ENCODE measurements at places on chromosomes 13 and 19.

GRCh38 chr19:4811328-4812131 is 20.0 kb downstream of the TICAM1 start:
- DNase-seq: peak; percentile 83
- no peak overlapping the region for H3K27ac ChIP-seq
- no peaks in the 10 kb centered on the region for H3K36me3 ChIP-seq
- H3K27me3 ChIP-seq: no peaks in the 10 kb centered on the region

- no peak overlapping the region for H3K4me3 ChIP-seq
- no peak for DNase-seq
- H3K27ac ChIP-seq: no peak overlapping the region
- no peaks in the 10 kb centered on the region for H3K27me3 ChIP-seq
Measured at GRCh38 chr13:22765547-22765946, 415.2 kb upstream of the SGCG start.

GRCh38 chr19:47197141-47197540 is 33.9 kb downstream of the BBC3 start:
- no peak overlapping the region for H3K4me3 ChIP-seq
- H3K4me1 ChIP-seq: no peaks in the 10 kb centered on the region
- H3K36me3 ChIP-seq: peaks cover 3% of the 10 kb centered on the region
- H3K27ac ChIP-seq: no peak overlapping the region

DNA sequence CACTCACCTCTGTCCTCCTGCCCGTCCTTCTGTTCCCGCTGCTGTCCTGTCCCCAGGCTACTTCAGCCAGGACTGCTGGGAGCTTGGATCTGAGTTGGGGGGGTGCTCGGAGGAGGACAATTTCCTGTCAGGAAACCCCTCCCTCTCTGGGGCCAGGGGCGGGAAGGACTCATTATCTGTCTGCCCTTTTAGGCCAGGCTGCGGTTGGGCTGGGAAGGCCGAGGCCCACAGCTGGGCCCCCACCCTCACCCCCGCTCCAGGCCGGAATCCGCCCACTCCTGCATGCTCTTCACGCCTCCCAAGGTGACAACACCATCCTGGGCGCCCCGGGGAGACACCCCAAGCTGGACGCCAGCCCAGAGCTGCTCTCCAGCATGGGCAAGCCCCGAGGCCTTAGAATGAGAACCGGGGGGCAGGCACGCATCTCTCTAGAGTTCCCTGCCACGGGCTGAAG is at the start of gene EXOC3L2:
TSS of gene EXOC3L2 (minus strand) at position 74 of the 454 bp plus-strand sequence. CDS start 6,362 bp downstream, outside the sequence.
- peak within 1 kb of the TSS; percentile 23 for H3K27ac ChIP-seq
- H3K4me3 ChIP-seq: no peak within 1 kb of the TSS
- DNase-seq: no peak
- H3K36me3 ChIP-seq: no peaks in the 10 kb centered on the region
- H3K27me3 ChIP-seq: no peaks in the 10 kb centered on the region

- H3K36me3 ChIP-seq: no peaks in the 10 kb centered on the region
- no peaks in the 10 kb centered on the region for H3K4me1 ChIP-seq
- H3K27me3 ChIP-seq: no peaks in the 10 kb centered on the region
- DNase-seq: no peak
- H3K4me3 ChIP-seq: no peak within 1 kb of the TSS
Measured at GRCh38 chr13:70107498-70108281, at the start of gene ATXN8OS. ATXN8OS (plus strand) TSS chr13:70107826.

- no peak for DNase-seq
- H3K36me3 ChIP-seq: no peaks in the 10 kb centered on the region
- H3K4me1 ChIP-seq: no peaks in the 10 kb centered on the region
- no peak overlapping the region for H3K27ac ChIP-seq
- no peaks in the 10 kb centered on the region for H3K27me3 ChIP-seq
Measured at GRCh38 chr13:102721800-102722231, 27.0 kb upstream of the METTL21C start.

DNA sequence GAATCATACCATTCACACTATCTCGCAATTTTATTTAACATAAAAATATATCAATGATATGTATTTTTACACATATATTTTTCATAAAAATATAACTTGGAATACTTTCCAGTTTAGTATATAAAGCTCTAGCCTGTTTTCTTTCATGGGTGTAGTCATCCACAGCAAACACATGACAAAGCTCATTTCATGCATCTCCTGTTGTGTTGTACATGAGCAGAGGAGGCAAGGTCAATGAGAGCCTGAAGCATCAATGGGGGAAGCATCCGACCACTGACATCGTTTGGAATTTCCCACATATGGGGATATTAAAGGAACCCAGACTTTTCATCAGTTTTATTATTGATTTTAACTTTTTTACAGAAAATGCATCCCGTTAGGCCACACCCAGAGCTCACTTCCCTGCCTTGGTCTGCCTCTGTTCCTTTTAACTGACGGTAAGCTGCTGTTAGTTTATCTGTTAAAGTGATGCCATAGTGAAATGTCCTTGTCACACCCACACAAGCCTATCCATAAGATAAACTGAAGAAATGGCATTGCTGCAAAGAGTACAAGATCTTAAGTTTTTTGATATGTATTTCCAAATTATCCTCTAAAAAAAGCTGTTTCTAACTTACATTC is 44.0 kb downstream of the MIPEP start:
- no peak for DNase-seq
- no peaks in the 10 kb centered on the region for H3K27me3 ChIP-seq
- H3K4me1 ChIP-seq: peaks cover 15% of the 10 kb centered on the region
- H3K4me3 ChIP-seq: no peak overlapping the region
- no peak overlapping the region for H3K27ac ChIP-seq

DNA sequence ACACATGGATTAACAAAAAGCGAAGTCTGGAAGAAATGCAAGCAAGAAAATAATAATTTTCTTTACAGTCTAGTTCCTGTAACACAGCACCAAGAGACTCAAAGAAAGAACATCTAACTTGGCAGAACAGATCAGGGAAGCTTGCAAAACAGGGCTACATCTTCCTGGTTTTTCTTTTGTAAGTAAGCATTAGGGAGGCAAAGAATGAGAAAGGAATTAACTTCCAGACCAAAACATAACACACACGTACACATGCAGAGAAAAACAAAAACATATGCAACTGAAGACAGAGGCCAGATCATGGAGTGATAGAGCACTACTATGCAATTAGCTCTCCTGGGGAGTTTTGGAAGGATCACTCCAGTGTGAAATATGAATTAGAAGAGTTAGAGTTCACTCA is 120.5 kb downstream of the DIAPH3 start:
- H3K27me3 ChIP-seq: no peaks in the 10 kb centered on the region
- H3K4me3 ChIP-seq: no peak overlapping the region
- DNase-seq: no peak
- no peaks in the 10 kb centered on the region for H3K4me1 ChIP-seq

GRCh38 chr19:35905178-35905727 is 2.8 kb downstream of the TYROBP start:
- H3K4me3 ChIP-seq: no peak overlapping the region
- no peak overlapping the region for H3K27ac ChIP-seq
- no peaks in the 10 kb centered on the region for H3K27me3 ChIP-seq
- no peak for DNase-seq
- H3K36me3 ChIP-seq: no peaks in the 10 kb centered on the region
- H3K4me1 ChIP-seq: 0 out of 2 replicates have a peak, but pooled peaks cover 7% of the 10 kb centered on the region

GRCh38 chr19:12994701-12995595 is at the start of gene NFIX:
NFIX (plus strand) TSS chr19:12995475; CDS start chr19:12995838, 363 bp downstream.
- peak within 1 kb of the TSS; percentile 48 for H3K27ac ChIP-seq
- no peaks in the 10 kb centered on the region for H3K36me3 ChIP-seq
- no peaks in the 10 kb centered on the region for H3K4me1 ChIP-seq
- DNase-seq: peak; percentile 65
- H3K4me3 ChIP-seq: peak within 1 kb of the TSS; percentile 46

DNA sequence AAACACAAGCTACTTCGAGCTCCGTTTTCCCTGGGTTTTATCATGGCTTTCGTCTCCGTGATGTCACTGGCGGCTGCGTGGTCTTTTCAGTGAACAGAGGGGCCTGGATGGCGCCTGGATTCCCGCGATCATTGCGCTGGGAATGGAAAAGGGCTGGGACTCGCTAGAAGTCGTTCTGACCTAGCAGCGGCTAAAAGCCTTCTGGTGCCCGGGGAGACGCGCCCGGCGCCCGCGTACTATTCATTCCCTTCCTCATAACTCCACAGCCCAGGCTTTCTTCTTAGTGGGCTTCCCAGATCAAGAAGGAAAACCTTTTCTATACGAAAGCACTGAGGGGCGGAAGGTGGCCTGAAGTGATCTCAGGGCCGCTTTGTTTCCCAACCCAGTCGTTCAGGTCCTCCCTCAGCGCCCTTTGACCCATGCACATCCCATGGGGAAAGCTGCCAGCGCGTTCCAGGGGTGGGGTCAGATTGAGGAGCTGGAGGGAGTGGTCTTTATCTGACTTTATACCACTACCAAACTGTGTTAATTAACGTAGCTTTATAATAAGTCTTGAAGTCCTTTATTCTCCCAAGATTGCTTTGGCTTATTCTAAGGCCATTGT is 96.6 kb downstream of the ELF1 start:
- H3K4me1 ChIP-seq: peaks cover 9% of the 10 kb centered on the region
- H3K4me3 ChIP-seq: peak overlapping the region; percentile 76
- no peaks in the 10 kb centered on the region for H3K36me3 ChIP-seq
- DNase-seq: peak; percentile 80
- peak overlapping the region; percentile 95 for H3K27ac ChIP-seq

DNA sequence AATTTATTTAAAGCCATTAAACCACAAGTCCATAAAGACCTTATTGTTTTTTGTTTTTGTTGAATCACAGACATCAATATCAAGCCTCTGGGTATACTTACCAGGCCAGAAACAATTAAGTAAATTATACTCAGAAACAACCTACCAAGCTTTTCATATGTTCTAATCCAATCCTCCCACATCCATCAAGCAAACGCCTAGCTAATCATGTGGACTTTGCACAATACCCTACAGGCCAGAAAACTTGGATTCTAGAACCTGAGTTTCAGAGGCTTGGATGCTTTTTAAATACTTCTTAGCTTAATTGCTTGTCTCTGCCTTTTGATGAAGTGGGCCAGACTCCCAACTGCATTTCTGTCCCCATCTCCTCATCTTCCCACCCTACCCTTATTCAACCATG is 39.9 kb downstream of the TGDS start:
- no peaks in the 10 kb centered on the region for H3K36me3 ChIP-seq
- H3K27me3 ChIP-seq: no peaks in the 10 kb centered on the region
- H3K27ac ChIP-seq: no peak overlapping the region
- no peak overlapping the region for H3K4me3 ChIP-seq

- no peak for DNase-seq
- no peaks in the 10 kb centered on the region for H3K27me3 ChIP-seq
- H3K27ac ChIP-seq: peak overlapping the region; percentile 42
Measured at GRCh38 chr19:11096210-11096841, 7.1 kb downstream of the LDLR start.

- no peaks in the 10 kb centered on the region for H3K27me3 ChIP-seq
- H3K4me3 ChIP-seq: no peak overlapping the region
- H3K27ac ChIP-seq: no peak overlapping the region
- H3K4me1 ChIP-seq: no peaks in the 10 kb centered on the region
- no peaks in the 10 kb centered on the region for H3K36me3 ChIP-seq
- peak; percentile 33 for DNase-seq
Measured at GRCh38 chr19:7622933-7623685, 6.2 kb downstream of the XAB2 start.

GRCh38 chr19:38417544-38418506 is 8.2 kb downstream of the RASGRP4 start:
- peak overlapping the region; percentile 37 for H3K4me3 ChIP-seq
- peak; percentile 88 for DNase-seq
- H3K27ac ChIP-seq: peak overlapping the region; percentile 74
- peaks cover 11% of the 10 kb centered on the region for H3K4me1 ChIP-seq

GRCh38 chr13:48108106-48108505 is 13.2 kb upstream of the MED4 start:
- no peaks in the 10 kb centered on the region for H3K4me1 ChIP-seq
- no peak overlapping the region for H3K27ac ChIP-seq
- DNase-seq: no peak
- H3K4me3 ChIP-seq: no peak overlapping the region
- no peaks in the 10 kb centered on the region for H3K27me3 ChIP-seq

- DNase-seq: no peak
- no peaks in the 10 kb centered on the region for H3K27me3 ChIP-seq
- H3K4me1 ChIP-seq: no peaks in the 10 kb centered on the region
Measured at GRCh38 chr19:56477429-56478338, 539 bp upstream of the ZNF667 start.

GRCh38 chr13:54573186-54573585 is 1544.6 kb downstream of the OLFM4 start:
- H3K27me3 ChIP-seq: no peaks in the 10 kb centered on the region
- no peak for DNase-seq
- H3K4me1 ChIP-seq: peaks cover 15% of the 10 kb centered on the region
- H3K27ac ChIP-seq: no peak overlapping the region
- no peaks in the 10 kb centered on the region for H3K36me3 ChIP-seq
- H3K4me3 ChIP-seq: no peak overlapping the region

DNA sequence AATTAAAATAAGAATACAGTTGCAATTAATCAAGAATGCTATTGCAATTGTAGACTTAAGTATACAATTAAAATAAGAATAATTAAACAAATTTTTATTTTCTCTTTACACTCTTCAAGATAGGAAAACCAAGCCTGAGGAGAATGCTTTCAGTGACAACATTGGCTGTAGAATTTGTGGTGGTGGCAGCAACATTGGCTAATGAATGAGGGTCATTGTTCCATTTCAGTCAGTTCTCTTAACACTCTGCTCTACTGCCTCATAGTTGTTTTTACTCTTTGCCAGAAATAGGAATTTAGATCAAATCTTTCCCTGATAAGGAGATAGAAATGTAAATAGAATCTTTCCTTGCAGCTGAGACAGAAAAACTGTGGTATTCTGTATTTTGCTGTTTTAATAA is 391.6 kb downstream of the PCDH20 start:
- no peaks in the 10 kb centered on the region for H3K36me3 ChIP-seq
- H3K27me3 ChIP-seq: no peaks in the 10 kb centered on the region
- no peak overlapping the region for H3K4me3 ChIP-seq
- H3K27ac ChIP-seq: no peak overlapping the region

- no peak for DNase-seq
- H3K27me3 ChIP-seq: no peaks in the 10 kb centered on the region
- H3K4me1 ChIP-seq: peaks cover 62% of the 10 kb centered on the region
Measured at GRCh38 chr13:41614671-41615527, 157.5 kb downstream of the RGCC start.

DNA sequence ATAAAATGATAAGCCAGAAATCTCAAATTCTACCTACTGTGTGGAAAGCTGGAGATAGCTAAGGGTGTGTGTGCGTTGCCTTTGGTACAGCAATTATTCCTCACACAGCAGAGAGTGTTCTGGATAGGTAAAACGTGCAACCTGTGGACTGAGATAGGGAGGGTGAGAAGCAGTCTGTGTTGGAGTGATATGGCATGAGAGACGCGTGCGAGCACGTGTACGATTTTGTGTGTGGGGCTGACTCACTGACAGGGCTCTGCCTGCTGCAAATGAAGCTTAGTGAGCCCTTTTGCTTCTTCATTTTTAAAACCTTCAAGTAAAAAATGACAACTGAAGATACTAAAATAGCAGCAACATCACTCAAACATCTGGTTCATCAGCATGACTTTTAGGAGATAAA is 35.7 kb upstream of the SLC10A2 start:
- H3K27me3 ChIP-seq: no peaks in the 10 kb centered on the region
- no peaks in the 10 kb centered on the region for H3K36me3 ChIP-seq
- no peak overlapping the region for H3K4me3 ChIP-seq
- H3K27ac ChIP-seq: no peak overlapping the region

- H3K27me3 ChIP-seq: peaks cover 2% of the 10 kb centered on the region
- H3K36me3 ChIP-seq: no peaks in the 10 kb centered on the region
- H3K4me3 ChIP-seq: peak overlapping the region; percentile 9
- no peak overlapping the region for H3K27ac ChIP-seq
- H3K4me1 ChIP-seq: no peaks in the 10 kb centered on the region
- DNase-seq: no peak
Measured at GRCh38 chr19:12995596-12996405, 526 bp downstream of the NFIX start.

GRCh38 chr13:67341406-67341805 is 111.3 kb upstream of the PCDH9 start:
- no peaks in the 10 kb centered on the region for H3K36me3 ChIP-seq
- H3K27me3 ChIP-seq: no peaks in the 10 kb centered on the region
- H3K4me3 ChIP-seq: no peak overlapping the region
- H3K4me1 ChIP-seq: peaks cover 11% of the 10 kb centered on the region
